T-helper 22 cell (primary cell): ENCODE measurements at places on chromosomes 5 and 9.
A peak's percentile ranks its signal among the peaks of the same experiment; 100 is the strongest.

DNA sequence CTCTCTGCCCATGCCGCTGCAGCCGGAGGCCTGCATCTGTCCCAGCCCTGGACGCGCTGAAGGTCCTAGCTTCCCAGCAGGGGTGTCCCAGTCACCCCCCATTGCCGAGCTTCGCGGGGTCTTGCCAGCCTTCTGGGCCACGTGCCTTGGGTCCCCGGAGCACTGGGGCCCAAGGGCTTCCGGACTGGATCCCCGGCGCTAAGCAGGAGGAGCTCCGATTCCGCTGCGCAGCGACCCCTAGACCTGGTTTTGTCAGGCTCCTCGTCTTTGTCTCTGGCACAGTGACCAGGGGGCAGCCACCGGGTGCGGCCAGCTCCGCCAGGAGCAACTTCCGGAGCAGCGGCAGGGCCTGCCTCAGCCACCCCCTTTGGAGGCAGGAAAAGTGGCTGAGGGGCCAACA, 3.3 kb upstream of the IRX1 start:
- DNase-seq = no peak

- no peak for DNase-seq
Measured at GRCh38 chr5:761854-762710, 22.4 kb downstream of the ZDHHC11B start.

- no peak for DNase-seq
Measured at GRCh38 chr5:126309860-126310259, 113.3 kb upstream of the GRAMD2B start.

DNA sequence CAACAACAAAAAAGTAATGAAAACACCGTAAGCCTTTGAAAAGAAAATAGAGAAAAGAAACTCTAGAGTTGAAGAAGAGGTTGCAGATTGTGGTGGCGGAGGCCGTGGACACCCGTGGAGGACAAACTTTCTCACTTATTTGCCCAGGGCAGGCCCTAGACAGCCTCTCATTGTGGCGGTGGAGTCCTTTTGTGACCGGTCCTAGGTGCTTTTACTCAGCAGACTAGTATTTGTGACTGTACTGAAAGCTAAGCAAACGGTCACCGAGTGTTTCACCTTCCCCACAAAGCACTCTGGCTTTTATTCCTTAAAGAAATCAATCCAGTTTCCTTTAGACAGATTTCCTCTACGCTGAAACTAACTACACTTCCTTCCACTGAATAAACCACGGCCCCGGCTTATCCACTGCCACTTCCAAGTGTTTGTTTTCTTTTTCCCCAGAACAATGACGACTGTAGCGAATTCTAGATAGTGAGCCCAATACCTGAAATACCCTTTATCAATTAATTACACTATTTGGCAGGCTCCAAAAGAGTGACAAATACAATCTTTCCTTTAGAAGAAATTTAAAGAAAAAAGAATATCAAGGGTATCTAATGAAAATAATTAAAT, 210.2 kb upstream of the TARS1 start:
- DNase-seq = no peak

GRCh38 chr5:126014676-126015075, 408.5 kb upstream of the GRAMD2B start:
- DNase-seq = no peak

DNA sequence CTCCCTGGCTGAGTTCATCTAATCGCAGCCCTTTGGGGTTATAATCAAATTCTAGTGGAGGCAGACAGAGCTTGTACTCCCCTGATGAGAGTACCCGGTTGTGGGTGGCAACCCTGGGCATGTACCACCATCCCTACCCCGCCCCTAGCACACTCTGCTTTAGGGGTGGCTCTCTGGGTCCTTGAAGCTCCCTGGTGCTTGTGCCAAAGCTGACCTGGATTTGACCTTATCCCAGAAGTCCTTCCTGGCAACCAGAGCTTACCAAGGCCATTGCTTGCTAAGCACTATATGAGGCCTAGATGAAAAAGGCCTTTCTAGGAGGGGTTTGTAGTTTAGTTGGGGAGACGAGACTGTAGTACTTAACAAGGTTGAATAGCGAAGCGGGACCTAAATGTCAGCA, 72.2 kb downstream of the RGS3 start:
- no peak for DNase-seq

GRCh38 chr5:13316176-13316575, 628.3 kb downstream of the DNAH5 start:
- DNase-seq = no peak

- no peak for DNase-seq
Measured at GRCh38 chr9:118630931-118631595, 738.2 kb downstream of the BRINP1 start.

GRCh38 chr5:105739732-105740131, 1931.0 kb downstream of the EFNA5 start:
- DNase-seq = no peak

GRCh38 chr9:93812410-93812668, 142.8 kb downstream of the BARX1 start:
- no peak for DNase-seq

DNA sequence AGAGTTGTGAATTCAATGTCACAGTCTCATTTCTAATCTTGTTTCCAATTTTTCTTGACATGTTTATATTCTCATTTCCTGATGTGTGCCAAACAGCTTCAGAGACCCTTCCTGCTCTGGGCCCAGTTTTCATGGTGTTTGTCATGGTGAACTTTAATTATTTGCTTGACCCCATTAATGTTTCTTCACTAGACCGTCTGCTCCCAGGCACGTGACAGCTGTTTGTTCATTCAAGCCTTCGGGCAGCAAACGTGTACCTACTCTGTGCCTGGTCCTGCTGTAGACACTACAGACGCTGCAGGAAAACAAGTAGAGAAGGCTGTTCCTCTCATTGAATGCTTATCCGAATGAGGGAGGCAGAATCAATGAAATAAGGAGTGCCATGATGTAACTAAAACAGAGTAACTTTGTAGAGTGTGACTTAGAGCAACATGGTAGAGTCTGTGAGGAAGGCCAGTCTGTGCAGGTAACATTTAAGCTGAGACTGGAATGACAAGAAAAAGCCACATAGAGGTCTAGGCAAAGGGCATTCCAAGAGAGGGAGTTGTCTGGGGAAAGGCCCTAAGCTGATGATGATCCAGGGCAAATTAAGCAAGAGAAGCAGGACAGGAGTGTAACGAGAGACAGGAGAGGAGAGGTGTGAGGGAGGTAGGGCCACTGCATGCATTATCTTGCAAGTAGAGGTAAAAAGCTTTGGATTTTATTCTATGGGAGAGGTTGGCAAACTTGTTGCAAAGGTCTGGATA, 191.4 kb downstream of the SEMA5A start:
- no peak for DNase-seq

- DNase-seq = no peak
Measured at GRCh38 chr9:14768405-14769229, 46.1 kb upstream of the CER1 start.

GRCh38 chr5:78157001-78157400, 137.5 kb downstream of the AP3B1 start:
- DNase-seq = no peak

DNA sequence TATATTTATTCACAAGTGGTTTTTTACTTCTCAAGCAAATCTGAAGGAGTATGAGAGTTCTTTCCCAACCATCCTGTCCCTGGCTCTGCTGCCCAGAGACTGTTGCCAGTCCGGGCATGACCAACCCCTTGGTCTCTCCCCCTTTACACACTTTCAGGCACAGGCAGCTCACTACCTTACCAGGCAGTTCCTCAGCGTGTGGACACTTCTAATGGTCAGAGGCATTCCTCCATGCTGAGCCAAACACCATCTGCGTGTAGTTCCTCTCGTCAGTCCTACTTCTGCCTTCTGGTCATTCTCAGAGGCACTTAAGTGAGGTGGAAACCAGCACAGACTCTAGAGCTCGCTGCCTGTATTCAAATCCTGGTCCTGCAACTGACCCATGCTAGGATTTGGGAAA, 56.1 kb downstream of the TSTD2 start:
- DNase-seq = no peak

GRCh38 chr9:116617389-116617788, 69.7 kb upstream of the TRIM32 start:
- no peak for DNase-seq

- DNase-seq = no peak
Measured at GRCh38 chr9:90044710-90045151, 439.9 kb downstream of the GADD45G start.

DNA sequence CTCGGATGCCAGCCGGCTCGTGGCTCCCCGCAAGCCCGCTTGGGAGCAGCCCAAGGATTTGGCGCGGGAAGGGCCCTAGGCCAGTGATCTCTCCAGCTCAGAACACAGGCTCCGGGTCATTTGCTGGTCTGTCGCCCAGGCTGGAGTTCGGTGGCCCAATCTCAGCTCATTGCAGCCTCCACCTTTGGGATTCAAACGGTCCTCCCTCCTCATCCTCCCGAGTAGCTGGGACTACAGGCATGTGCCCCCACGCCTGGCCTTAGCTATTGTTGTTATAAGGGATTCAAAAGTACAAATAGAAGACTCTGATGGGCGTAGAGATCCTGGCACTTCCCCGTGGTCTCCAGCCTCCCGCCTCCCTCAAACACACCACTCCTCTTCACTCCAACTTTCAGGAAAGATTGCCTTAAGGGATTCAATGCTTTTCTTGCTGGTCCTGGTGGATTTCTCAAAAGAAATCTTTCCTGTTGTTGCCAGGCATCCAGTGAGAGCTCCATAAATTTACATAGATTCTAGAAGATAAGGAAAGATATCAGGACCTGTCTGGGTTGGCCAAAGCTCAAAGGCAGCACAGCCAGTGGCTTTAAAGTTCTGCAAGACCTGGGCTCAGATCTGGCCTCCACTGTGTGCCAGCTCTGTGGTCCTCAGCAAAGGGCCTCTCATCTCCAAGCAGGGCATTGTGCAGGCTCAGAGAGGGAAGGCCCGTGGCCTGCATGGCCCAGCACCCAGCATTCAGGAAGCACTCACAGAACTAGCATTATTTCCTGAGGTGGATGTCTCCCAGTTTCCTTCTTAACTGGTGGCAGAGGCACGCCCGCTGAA, 1.0 kb downstream of the AIF1L start:
- DNase-seq = no peak

DNA sequence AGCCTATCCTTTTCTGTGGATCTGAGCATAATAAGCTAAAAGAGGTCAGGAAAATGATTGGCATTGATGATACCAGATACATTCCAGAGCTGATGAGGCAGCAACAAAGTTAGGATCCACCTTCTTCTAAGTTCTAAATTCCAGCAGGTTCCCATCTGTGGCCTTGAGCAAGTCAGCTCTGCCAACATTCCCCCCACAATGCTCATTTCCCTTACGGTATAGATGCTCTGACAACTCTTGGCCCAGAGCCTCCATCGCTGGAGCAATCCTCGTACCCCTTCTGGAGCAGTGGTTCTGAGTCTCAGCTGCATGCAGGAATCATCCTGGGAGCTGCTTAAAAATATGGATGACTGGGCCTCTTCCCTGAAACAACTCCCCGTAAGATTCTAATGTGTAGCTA, 78.1 kb downstream of the MED27 start:
- no peak for DNase-seq

DNA sequence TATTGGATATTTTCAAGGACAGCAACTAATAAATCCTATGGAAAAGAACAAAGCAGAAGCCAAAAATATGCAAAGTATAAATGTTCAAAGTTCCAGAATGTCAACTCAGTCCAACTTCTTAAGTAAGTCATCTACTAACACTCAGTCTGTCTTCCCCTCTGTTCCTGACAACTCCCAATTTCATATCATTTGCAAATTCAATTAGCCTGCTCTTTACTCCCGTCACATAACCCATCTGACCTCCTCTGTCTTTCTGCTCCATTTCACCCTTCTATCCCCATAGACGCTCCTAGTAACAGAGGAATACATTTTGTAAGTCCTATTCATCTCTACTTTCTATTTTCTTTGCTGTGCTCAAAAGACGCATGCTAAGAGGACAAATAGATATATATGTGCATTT, 659.8 kb upstream of the MEF2C start:
- no peak for DNase-seq

- DNase-seq = peak; percentile 60
Measured at GRCh38 chr5:143002459-143003327, 232.5 kb downstream of the ARHGAP26 start.
